T-helper 2 cell (primary cell): ENCODE measurements at places on chromosomes 6 and 20.
A peak's percentile ranks its signal among the peaks of the same experiment; 100 is the strongest.

DNA sequence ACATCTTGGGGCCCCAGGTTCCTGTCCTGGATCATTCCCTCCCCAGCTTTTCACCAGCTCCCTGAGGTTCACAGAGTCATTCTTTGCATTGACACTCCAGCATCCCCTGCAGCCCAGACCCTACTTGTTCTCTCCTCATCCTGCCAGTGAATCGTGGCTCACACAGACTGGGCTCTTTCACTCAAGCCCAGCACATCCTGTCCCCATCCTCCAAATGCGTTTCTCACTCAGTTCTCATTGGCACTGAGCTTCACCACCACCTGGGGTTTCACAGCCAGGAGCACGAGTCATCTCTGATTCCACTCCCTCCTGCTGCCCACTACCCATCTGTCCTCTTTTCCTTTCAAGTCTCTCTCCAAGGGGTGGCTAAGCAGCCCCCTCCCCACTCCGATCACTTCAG, 85.4 kb upstream of the NNAT start:
- no peak for DNase-seq

DNA sequence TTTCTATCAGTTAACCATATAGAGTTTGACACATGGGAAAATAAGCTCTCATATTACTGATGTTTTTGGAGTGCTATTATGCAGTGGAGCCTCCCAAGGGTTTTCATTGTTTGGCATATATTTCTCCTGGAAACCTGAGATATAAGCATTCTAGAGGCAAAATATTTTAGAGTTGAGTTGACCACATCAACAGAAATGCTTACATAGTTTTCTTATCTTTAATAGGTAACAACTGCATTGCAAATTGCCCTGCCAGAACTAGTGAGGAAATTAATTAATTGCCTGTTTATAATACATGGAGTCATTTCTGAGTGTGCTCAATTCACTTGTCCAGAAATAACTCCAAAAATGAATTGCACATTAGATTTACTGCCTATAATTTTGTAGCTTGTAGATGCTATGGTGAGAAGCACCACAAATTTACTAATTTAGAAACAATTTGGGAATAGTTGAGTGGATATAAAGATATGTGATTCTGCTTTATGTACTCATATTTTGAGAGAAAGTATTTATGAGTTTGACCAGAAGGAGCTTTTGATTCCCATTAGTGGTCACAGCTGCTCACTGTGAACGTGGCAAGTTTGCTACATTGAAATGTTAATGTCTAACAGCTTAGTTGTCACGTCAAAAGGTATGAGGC, 288.7 kb downstream of the CD109 start:
- no peak for DNase-seq

DNA sequence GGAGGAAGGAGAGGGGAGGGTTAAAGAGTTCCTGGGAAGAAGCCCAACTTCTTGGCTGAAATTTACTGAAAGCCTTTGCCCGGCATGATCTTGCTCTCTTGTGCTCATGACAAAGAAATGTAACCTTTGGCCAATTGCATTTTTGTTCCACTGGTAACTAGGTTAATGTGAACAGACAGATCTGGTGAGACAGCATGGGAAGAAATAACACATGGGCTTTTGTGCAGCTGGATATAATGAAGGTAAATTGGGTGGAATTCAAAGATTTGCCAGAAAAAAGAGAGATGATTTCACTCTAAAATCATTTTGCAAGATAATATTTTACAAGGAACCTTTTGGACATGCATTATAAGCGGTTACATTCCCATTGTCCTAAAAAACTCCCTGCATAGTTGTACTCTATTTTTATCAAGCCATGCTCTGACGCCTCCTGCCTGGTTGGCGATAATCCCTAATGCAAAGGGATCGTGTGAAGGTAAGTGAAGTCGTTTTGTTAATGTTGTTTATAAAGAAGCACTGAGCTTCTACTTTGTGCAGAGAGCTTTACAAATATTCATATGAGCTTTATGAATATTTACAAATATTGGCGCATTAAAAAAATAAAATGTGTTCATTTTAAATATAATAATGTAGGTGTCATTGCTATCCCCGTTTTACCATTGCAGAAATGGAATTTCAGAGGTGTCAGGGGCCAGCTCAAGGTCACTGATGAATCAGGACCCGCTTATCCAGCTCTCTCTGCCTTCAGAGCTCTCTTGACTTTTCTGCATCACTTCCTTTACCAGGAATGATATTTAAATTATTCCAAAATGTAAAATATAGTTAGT, 161.3 kb upstream of the AGPAT4 start:
- DNase-seq = no peak

- no peak for DNase-seq
These were observed 248.4 kb downstream of the PACRG start for GRCh38 chr6:162976141-162976540.

DNA sequence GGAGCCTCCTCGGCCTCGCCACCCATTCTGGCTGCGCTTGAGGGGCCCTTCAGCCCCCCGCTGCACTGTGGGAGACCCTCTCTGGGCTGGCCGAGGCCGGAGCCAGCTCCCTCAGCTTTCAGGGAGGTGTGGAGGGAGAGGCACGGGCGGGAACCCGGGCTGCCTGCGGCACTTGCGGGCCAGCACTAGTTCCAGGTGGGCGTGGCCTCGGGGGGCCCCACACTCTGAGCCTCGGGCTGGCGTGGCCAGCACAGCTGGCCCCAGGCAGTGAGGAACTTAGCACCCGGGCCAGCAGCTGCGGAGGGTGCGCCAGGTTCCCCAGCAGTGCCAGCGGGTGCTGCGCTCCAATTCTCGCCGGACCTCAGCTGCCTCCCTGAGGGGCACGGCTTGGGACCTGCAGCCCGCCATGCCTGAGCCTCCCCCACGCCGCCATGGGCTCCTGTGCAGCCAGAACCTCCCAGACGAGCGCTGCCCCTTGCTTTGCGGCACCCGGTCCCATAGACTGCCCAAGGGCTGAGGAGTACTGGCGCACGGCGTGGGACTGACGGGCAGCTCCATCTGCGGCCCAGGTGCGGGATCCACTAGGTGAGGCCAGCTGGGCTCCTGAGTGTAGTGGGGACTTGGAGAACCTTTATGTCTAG, 6.5 kb downstream of the MUC22 start:
- no peak for DNase-seq

DNA sequence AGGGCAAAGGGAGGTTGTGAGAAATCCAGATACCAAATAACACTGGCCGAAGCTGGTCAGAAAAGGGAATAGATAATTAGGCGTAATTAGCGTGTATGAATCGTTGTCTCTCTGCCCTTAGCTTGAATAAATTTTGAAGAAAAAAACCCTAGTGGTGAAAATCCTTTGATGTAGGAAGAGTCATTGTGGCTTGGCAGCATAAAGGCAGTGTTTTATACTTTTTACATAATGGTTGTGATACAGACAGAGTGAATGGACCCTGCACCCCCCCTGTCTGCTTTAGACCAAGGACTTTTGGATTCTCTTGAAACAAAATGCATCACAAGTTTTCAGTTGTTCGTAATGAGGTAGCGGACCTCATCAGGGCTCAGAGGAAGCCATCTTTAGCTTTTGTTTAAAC, 126.5 kb downstream of the AFG1L start:
- DNase-seq = no peak

- no peak for DNase-seq
These were observed 825.5 kb upstream of the MANEA start for GRCh38 chr6:94751641-94752329.

DNA sequence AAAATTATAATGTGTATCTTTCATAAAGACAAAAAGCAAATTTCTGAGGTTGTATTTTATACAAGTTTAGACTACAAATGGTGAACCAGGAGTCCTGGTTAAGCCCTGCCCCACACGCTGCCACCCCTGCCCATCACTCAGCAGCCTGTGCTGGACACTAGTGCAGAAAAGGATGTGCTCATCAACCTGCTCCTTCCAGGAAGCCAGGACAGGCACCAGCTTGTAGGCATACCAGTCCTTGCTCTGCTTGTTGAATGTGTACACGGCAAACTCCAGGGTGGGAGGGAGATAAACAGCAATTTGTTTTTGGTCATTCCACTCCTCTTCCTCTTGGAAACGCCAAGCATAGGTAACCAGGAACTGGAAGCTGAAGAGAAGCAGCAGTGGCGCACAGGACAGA, 18.1 kb downstream of the CST9L start:
- DNase-seq = no peak

- no peak for DNase-seq
These were observed 290.8 kb downstream of the ZNF217 start for GRCh38 chr20:53302695-53303412.

GRCh38 chr6:69232008-69232407, 564.8 kb downstream of the LMBRD1 start:
- DNase-seq = no peak

GRCh38 chr6:139422105-139423036, 47.9 kb upstream of the CITED2 start:
- no peak for DNase-seq

GRCh38 chr6:108222504-108222903, 38.3 kb downstream of the SNX3 start:
- DNase-seq = no peak

- DNase-seq = no peak
These were observed 179.8 kb upstream of the NOX3 start for GRCh38 chr6:155635416-155635815.

GRCh38 chr6:17974570-17975368, 12.7 kb downstream of the KIF13A start:
- no peak for DNase-seq

DNA sequence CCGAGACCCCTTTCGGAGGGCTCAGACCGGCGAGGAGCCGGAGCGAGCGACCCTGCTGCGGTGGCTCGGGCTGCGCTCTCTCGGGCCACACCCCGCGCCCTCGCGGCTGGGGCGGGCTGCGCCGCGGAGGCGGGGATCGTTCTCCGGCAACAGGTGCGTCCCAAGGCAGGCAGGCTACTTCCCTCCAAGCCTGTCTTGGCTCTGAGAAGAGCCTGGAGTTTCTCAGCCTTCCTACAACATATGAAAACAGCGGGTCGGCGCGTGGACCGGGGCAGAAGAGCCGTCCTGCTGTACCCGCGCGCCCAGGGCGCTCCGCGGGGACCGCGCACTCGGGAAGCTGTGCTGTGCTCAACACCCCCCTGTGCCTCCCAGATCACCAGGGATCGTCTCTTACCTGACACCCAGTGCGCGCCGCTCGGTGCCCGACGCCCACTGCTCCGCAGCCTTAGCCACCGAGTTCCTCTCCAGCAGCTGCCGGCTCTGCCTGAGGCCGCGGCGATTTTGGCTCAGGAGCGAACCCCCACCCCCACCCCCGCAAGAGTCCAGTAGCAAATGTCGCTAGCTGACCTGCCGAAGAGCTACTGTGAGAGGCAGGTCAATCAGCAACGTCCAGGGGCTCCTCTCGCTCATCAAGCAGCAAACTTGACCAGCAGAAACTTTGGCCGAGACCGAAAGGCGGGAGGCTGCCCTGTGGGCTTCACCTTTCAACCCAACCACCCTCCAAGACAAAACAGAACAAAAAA, 3.7 kb upstream of the OLIG3 start:
- DNase-seq = no peak

GRCh38 chr20:15100506-15101160, 763.2 kb upstream of the FLRT3 start:
- no peak for DNase-seq

GRCh38 chr6:100271625-100272024, 193.1 kb downstream of the SIM1 start:
- no peak for DNase-seq

GRCh38 chr6:42320762-42321161, 103.1 kb upstream of the MRPS10 start:
- DNase-seq = no peak

DNA sequence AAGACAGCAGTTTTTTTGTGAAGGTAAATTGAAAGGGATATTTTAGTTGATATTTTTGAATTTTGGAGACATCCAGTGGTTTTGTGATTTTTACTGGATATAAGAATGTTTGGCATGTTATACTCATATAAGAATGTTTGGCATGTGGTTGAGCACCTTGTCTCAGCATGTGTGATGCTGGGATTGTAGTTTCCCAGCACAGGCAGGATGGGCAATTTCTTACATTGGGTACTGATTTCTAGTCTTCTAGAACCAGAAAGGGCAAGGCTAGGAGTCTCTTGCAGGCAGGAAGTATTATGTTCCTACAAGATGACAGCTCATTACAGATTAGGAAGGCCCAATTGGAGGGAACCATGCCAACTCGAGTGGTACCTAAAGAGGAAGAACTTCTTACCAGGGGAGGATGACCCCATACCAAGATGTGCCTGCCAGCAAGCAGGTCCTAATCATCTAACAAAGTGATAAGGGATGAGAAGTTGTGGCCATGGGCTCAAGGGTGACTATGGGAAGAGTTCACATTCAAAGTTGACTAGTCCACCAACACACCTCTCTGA, 377.8 kb downstream of the UTRN start:
- DNase-seq = no peak

GRCh38 chr20:25316506-25317190, 68.8 kb downstream of the PYGB start:
- no peak for DNase-seq

DNA sequence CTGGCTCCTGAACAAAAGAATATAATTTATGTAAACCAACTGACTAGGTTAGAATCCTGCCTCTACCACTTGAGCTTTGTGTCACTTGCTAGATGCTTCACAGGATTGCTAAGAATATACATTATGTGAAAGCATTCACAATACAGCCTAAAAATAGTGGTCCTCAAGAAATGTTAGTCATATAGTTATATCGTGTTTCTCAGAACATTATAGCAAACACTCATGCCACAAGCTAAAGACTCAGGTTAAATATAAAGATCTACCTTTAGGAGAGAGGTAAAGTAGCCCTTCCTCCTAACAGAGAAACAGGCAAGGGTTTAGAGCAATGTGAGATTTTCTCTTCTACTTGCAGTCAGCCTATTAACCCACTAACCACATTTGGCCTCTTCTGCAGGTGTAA, 17.8 kb upstream of the ALDH8A1 start:
- no peak for DNase-seq

- DNase-seq = peak; percentile 93
These were observed 25.4 kb downstream of the SLC17A9 start for GRCh38 chr20:62977613-62978560.

- no peak for DNase-seq
These were observed 168.5 kb upstream of the AKAP12 start for GRCh38 chr6:151071295-151071694.

DNA sequence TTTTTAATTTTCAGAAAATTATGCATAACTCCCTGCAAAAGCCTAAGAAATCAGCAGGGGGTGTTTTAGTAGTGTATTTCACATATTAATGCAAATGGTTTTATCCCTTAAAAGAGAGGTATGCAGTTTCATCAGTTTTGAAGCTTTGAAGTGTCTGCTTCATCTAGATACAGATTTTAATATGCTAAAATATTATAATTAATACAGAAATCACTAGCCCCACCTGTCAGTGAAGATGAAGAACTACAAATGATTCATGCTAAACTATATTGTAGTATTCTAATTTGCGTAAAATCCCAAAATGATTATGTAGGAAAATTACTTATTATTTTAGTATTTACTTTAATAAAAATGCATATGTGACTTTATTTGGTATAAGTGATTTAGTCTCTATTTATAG, 2.9 kb upstream of the TFB1M start:
- DNase-seq = no peak
